Stimulated activated CD4-positive, alpha-beta T cell treated with anti-CD3 and anti-CD28 coated beads, Interleukin-12 subunit alpha, Interleukin-12 subunit beta, amount 100 ng/mL, for 4 hours (primary cell): ENCODE measurements at places on chromosomes 11 and 22.
A peak's percentile ranks its signal among the peaks of the same experiment; 100 is the strongest.

GRCh38 chr11:13207270-13207664, 70.3 kb upstream of the BMAL1 start:
- DNase-seq = no peak

GRCh38 chr11:70110538-70111055, 32.5 kb downstream of the ANO1 start:
- DNase-seq = no peak

GRCh38 chr11:109133159-109133558, 288.8 kb upstream of the C11orf87 start:
- no peak for DNase-seq

DNA sequence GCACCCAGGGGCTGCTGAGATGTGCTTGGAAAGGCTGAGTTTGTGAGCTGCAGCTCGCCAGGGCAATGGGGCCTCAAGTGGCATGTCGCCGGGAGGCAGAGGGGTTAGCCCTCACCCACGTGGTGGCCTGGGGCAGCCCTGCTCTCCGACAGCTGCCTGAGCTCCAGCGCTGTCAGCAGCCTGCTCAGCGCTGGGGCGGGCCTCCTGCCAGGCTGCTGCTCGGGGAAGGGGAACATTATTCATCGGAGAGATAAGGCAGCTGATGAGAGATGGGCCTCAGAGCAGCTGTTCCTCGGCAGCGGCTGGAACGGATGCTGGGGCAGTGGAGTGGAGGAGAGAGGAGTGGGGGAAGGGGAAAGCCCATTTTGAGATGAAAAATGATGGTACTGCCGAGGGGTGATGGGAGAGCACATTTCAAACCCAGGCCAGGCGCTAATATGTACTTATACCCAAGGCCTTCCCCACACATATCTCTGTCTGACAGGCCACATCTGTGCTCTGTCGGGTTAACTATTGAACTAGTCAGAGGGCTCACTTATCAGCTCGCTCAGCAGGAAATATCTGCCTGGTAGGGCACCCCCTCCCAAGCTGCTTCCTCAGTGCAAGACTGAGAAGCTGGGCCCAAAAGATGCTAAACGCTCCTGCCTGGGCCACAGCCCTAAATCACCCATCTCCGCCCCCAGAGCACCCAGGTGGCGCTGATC, 79.5 kb downstream of the TIMP3 start:
- DNase-seq = peak; percentile 24

DNA sequence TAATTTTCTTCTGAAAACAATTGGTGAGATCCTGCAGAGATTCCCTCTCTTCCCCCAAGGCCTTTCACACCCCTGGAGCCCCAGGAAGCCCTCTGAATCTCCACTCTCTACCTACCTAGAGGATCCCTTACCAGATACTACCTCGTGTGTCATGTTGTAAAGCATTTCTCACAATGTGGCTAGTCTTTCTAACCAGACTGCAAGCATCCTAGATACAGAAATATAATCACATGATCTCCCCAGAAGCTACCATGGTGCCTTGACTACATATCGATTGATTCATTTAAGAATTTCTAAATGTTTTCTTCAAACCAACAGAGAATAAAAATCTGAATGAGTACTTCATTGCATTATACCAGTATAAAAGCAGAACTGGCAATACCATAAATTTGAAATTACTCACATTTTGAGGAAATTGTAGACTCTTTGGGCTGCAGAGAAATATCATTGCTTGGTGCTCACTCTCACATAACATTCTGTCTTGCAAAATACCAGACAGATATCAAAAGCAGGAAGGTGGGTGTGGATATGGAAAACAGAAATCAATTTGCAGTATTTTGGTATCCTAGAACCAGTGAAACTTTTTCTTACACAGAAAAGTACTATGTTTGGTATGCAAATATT, 113.5 kb downstream of the MAML2 start:
- no peak for DNase-seq

DNA sequence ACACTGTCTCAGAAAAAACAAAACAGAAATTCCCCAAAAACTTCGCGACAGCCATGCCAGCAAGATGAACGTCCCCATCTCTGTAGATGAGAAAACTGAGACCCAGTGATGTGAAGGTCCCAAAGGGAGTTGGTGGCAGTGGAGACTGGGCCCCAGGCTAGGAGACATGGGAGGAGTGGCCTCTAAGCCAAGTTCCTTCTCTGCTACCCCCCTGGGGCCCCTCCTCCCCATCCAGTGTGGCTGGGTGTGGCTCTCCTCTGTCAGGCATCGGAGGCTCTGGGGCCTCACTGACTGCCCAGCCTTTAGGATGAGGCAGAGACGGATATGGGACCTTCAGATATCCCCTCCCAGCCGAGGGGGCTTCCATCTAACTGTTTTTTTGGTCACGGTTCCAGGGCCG, 9.8 kb downstream of the RELT start:
- no peak for DNase-seq

DNA sequence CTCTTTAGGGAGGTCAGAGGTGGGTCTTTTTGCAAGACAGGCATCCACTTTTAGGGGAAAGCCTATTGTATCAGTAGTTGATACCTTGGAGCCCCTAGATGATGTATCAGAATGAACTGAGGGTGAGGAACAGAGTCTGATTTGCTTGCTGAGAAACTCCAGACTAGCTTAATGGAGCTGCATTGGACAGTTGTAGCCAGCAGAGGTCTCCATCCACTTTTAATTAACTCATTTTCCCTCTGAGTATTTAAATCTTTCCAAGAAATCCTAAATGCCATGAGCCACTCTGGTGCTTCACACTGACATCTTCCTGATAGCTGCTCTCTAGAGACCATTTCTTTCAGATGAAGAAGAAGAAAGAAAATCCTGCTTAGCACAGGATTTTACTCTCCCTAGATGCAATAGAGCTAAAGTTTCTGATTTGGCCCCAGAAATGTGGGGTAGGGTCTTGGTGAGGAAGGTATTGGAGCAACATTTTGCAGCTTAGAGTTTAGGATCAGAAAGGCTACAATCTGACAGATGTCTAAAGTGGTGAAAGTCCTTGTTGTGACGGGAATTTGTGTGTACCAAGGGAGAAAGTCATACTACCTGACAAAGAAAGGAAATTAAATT, 38.0 kb downstream of the EXT2 start:
- DNase-seq = no peak

DNA sequence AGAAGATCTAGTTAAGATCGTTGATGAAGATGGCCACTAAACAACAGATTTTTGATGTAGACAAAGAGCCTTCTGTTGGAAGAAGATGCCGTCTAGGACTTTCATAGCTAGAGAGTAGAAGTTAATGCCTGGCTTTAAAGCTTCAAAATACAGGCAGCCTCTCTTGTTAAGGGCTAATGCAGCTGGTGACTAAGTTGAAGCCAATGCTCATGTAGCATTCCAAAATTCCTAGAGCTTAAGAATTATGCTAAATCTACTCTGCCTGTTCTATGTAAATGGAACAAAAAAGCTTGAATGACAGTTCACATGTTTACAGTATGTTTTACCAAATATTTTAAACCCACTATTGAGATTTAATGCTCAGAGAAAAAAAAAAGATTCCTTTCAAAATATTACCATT, 492.6 kb downstream of the CNTN5 start:
- no peak for DNase-seq

DNA sequence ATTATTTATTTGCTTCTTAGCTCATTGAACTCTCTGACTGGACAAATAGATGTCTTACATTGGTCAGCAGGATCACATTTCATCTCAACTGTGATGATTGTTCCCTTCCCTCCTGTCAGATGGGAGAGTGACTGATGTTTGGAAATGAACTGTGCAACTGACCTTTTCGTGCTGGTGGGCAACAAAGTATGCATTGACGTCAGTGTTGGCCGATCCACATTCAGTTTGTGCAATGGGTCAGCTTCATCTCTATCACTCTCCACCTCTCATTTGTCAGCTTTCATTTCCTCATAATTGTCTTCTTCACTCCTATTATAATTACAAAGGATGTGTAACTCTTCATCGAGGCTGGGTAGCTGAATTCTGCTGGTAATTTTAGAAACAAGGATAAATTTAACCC, 71.3 kb downstream of the PPP2R1B start:
- no peak for DNase-seq

DNA sequence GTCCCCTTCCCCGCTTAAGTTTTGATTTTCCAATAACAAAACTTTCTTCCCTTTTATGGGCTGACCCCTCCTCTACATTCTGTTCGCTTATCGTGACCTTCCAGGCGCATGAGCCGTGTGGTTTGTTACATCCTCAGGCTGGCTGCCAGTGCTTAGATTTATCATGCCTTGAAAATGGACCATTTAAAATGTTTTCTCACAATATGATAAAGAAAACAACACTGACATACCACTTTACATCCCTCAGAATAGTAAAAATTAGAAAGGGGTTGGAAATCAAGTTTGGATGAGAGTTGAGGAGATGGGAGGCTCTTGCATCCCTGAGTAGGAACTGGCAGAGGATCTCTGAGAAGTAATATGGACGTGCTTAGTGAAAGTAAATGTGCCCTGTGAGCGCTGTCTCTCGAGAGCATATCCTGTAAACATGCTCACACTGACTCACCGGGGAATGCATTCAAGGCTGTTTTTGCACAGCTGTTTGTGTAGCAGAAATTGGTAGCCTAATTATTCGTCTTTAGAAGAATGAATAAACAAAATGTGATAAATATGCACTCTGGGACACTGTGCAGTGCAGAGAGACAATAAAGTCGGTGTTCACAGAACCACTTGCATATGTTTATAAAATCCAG, 17.1 kb upstream of the TOLLIP start:
- DNase-seq = no peak

- no peak for DNase-seq
These were observed 37.8 kb downstream of the YAP1 start for GRCh38 chr11:102148059-102148458.

DNA sequence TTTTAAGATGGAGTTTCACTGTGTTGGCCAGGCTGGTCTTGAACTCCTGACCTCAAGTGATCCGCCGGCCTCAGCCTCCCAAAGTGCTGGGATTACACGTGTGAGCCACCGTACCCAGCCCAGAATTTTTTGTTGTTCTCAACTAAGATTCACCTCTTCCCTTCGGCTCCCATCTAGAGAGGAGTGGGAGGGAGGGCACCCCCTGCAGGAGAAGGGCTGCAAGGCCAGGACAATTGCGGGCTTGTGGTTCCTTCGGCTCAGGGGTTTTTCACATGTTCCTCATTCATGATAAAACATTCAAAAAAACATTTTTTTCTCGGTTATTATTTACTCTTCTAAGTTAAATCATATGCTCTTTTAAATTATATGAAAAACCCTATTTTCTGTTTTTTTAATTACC, 201.1 kb upstream of the LRRC4C start:
- no peak for DNase-seq

DNA sequence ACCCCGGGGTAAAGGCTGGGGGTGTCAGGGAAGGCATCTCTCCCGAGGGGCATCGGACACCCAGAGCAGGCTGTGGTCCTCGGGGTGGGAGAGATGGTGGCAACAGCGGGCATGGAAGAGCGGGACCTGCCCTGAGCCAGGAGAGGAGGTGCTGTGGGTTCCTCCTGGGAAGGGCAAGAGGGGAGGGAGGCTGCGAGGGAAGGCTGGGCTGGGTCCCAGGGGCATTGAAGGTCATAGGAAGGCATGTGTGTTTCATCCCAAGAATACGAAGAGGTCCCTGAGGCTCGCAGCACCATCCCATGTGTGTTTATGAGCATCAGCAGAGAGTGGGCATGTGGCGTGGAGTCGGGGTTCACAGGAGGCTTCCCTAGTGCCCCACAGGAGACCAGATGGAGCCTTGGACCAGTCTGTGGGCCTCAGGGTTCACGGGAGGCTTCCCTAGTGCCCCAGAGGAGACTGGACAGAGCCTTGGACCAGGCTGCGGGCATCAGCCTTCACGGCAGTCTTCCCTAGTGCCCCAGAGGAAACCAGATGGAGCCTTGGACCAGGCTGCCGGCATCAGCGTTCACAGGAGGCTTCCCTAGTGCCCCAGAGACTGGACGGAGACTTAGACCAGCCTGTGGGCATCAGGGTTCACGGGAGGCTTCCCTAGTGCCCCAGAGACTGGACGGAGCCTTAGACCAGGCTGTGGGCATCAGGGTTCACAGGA, 420.6 kb downstream of the BRD1 start:
- no peak for DNase-seq

DNA sequence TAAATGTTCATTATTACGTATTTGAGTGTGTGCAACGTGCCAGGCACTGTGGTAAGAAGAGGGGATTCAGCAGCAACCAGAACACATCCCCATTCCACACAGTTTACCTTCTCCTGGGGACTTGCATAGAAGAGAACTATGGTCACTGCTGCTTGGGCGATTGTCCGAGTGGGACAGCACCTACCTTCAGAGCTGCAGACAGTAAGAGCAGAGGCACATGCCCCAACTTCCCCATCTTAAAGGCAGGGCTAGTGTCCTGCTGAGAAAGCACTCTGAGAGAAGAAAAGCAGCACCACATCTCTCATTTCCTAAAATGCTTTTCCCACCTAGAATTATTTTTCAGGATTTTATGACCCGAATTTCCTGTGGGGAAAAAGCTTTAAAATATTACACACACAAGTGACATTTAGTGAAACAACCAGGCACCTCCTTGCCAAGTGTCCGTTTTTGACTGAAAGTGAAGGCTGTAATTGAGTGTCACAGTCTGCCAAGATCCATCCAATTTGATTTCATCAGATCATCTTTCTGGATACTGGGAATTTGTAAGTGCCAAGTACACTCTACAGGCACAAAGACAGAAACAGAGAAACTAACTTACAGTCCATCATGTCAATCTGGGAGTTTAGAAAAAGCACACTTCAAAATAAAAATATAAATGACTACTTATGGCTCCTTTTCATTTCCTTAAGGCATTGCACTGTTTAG, 24.6 kb downstream of the TRAF6 start:
- DNase-seq = no peak

- peak; percentile 18 for DNase-seq
These were observed 82.1 kb upstream of the WNT11 start for GRCh38 chr11:76288166-76288980.

- no peak for DNase-seq
These were observed 2.7 kb downstream of the ZNF215 start for GRCh38 chr11:6928916-6929315.
